ENCODE measurements at places on chromosomes 13 and 19.
A peak's percentile ranks its signal among the peaks of the same experiment; 100 is the strongest.

- DNase-seq = no peak
These were observed 537 bp downstream of the NAT14 start for GRCh38 chr19:55485439-55486011.

DNA sequence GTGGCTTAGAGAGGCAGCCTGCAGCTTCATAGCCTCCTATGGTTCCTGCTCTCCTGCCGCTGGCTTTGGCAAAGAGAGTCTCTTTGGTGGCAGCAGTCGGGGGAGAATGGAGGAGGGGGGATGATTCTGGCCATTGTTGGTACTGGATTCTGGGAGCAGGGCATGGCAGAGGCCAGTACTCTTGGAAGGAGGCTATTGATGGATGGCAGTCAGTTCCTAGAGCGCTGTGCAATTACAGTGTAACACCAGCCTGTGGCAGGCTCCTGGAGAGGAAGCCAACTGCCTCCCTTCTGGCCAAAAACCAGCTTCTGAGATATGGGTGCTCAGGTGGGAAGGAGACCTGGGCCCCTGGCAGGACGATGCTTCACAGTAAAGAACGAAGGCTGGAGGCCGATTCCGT lies 47.9 kb upstream of the TMTC4 start:
- no peak for DNase-seq

DNA sequence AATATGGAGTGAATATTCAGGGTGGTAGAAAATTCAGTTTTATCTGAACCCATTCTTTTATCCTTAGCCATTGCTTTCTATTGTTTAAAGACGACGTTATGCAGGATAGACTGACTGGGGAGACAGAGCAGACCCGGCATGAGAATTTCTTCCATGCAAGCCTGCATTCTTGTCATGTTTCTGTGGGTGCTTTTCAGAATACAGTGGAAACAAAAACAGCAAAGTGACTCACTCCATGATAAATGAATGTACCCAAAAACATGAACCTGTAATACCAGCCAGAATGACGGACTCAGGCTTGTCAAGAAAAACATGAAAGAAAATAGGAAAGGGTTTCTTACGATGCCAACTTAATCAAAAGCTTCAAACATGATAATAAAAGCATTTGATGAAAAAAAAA lies 924.0 kb downstream of the EFNB2 start:
- no peak for DNase-seq

GRCh38 chr13:97255515-97256021 lies 33.4 kb downstream of the MBNL2 start:
- no peak for DNase-seq

DNA sequence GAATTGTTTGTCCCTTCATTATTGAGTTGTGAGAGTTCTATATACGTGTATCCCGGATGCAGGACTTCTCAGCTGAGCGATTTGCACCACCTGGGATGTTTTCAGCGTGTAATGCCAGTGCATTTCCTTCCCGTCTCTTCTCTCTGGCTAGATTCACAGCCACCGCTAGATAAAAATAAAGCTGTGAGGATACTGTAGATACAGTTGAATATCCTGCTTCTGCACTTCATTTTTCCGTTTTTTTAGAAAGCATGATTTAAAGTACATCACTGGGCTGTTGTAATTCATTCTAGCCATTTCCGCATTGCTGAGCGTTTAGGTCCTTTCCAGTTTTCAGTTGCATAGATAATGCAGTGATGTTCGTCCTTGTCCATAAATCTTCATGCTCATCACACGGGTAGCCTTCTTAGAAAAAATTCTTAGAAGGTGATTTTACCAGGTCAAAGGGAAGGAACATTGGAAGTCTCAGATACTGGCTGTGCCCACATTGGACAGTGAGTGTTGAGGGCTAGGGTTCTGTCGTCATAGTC lies 14.7 kb downstream of the PPP1R37 start:
- DNase-seq = no peak

DNA sequence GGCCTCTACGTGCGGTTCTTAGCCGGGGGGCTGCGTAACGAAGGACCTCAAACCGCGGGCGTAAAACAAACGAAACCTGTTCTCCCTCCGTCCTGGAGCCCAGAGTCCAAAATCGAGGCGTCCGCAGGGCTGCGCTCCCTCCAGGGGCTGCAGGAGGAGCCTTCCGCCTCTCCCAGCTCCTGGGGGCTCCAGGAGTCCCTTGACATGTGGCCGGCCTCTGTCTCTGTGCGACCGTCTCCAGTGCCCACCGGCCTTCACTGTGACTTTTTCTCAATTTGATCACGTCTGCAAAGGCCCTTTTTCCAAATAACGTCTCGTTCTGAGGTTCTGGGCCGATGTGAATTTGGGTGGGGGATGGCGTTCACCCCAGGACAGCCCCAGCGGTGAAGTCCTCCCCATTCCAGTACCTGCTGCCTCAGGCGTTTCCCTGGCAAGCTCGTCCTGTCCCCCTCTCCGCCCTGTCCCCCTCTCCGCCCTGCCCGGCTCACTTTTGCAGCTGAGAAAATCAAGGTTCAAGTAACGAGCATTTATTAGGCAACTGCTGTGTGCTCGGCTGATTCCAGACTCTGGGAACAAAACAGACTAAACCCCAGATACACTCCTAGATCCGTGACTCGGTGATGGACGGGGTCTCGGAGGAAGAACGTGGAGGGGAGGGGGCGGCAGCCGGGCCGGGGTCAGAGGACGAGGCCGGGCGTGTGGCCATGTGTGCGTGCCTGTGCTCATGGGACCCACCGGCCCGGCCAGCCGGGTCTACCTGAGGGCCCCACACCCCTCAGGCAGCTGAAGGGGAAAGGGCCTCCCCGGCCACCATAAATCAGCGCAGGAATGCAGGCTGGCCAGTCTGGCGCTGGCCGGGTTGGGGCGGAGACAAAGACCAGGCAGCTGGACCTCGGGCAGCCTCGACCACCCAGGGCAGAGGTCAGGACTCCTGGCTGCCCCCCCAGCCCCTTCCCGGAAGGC lies 28.1 kb upstream of the WDR18 start:
- DNase-seq = peak; percentile 86

GRCh38 chr13:41673640-41674039 lies 216.3 kb downstream of the RGCC start:
- no peak for DNase-seq

- DNase-seq = no peak
These were observed 134.6 kb downstream of the STOML3 start for GRCh38 chr13:38856065-38856464.

DNA sequence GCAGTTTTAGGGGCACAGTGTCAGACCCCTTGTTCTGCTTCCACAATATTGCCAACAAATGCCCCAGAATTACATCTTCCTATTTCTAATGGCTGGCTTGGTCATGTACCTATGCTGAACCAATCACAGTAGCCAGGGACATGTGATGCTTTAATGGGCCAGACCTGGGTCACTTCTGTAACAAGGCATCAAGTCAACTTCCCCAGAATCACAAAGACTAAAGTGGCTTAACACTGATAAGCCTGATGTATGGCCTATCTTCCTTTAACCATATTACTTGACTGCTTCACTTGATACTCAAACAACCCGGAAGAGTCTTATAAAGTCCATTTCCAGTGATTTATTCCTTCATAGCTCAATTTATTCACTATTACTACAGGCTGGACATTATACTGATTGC lies 19.6 kb downstream of the LNX2 start:
- DNase-seq = no peak

GRCh38 chr19:49801966-49802661 lies 11.0 kb downstream of the FUZ start:
- peak; percentile 80 for DNase-seq
